ENCODE measurements at places on chromosomes 6 and 20.

DNA sequence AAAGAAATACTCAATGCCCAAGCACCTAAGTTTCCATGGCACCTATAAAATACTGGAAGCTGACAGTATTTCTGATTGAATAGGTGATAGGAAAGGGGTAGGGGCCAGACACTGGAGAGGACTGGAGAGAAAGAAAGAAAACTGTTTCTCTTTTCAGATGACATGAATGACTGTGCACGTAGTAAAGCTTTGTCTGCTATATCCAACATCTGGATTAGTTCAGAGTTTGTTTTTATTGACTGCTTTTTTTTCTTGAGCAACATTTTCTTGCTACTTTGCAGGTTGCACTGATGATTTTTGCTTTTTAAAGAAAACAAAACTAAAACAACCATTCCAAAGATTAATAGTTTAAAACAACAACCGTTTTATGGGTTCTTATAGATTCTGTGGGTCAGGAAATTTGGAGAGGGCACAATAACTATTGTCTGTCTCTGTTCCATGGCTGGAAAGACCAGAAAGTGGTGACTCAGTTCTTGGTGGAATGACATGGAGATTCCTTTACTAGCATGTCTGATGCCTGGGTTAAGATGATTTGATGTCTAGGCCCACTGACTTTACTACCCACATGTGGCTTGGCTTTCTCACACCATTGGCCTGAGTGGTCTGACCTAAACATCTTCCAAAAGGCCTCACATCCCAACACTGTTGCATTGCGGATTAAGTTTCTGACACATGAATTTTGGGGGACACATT lies 12.2 kb upstream of the LRP11 start:
- no peak for DNase-seq

GRCh38 chr6:144008120-144008811 lies at the start of gene PLAGL1:
TSS of gene PLAGL1 (minus strand) at chr6:144008259. CDS start at chr6:143948136, 60,123 bp downstream.
- no peak for DNase-seq

DNA sequence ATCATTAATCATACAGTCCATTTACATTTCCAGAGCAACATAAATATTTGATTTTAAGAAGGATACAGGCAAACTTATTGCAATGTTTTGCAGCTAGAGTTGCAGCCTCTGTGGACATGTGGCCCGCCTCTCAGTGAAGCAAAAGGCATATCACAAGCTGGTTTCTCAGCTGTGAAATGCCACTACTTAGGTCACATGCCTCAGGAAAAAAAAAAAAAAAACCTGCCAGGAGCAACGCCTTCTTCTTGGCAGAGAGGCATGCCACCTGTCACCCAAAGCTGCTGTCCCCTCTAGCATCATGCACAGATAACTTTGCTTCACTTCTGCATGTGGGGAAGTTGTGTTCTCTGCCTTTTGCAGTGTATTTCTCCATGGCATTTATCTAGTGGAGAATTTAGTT lies 18.5 kb downstream of the GRM1 start:
- DNase-seq: no peak

DNA sequence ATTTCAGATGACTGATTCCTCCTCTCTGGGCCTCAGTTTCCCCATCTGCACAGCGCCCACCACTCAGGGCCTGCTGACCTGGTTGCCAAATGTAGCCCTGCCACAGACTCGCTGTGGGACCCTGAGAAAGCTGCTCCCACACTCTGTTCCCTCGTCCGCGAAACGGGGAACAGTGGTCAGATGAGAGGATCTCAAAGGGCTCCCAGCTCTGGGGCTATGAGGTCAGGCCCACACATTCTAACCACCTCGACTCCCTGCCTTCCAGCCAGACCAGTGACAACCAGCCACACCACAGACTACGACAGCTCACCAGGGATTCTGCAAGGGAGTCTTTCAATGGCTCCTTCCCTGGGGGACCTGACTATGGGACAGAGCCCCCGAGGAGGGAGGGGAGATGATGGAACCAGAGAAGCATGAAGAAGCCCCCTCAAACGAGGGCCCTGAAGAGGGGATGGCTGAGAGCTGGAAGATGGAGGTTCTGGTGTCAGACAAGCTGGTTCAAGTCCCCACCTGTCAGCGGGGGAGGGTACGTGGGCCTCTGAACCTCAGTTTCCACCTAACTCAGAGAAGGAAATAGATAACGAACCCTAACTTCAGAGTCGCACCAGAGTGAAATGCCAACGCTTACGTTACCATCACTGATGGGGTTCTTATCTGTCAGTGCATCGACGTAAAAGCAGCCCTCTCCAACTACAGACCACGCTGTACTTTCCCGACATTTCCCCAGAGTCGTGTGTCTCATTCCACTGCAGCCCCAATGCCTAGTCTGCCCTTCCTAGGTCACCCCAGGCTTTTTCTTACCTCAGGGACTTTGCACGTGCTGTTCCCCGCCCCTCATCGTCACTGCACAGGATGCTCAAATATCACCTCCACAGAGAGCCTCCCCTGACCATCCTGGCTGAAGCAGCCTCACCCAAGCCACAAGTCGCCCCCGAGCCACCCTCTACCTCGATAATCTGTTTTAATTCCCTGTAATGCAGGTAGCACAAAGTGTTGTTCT lies 60.5 kb downstream of the PREX1 start:
- no peak for DNase-seq

DNA sequence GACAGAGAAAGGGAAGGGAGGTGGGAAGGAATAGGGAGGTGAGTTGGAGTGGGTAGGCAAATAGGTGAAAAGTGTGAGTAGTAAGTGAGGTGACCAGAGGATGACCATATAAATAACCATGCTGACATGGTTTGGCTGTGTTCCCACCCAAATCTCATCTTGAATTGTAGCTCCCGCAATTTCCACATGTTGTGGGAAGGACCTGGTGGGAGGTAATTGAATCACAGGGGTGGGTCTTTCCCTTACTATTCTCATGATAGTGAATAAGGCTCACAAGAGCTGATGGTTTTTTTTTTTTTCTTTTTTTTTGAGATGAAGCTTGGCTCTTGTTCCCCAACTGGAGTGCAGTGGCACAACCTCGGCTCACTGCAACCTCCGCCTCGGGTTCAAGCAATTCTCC lies 21.5 kb upstream of the SMIM13 start:
- DNase-seq: no peak

GRCh38 chr20:10713161-10713560 lies 39.4 kb upstream of the JAG1 start:
- DNase-seq: no peak

DNA sequence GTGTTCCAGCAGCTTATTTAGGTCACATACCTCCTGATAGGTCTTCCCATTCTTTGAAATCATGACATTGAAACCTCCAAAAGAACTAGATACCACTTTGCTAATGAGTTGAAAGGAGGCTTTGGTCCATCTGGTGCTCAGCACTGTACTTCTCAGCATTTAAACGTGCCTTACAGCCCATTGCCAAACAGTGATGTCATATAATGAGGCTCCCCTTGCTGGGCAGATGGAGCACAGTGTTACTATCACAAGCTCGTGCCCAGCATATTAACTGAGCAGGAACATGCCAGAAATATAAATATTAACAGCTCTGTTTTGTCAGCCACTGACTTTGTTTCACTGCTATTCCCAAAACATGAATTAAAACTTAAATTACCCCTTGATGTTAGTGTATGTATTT lies 25.5 kb upstream of the MAPK13 start:
- DNase-seq: no peak

DNA sequence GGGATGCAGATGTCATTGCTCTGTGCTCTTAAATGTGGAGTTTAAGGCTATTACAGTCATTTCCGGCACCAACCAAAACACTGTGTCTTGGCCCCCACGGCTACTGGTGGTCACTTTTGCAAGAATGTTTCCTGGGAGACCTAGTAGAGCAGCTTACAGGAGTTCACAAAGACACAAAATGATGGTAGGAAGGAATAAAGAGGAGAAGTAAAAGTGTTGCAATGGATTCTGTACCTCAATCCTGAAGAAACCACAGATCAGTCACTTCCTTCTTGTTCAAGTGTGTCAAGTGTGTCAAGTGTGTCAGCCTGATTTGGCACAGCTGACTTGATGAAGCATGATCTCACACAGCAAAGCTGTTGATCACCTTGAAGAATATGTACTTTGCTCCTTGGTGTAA lies 344.0 kb downstream of the PLCB1 start:
- DNase-seq: no peak
